Activated CD4-positive, alpha-beta memory T cell treated with anti-CD3 and anti-CD28 coated beads, Interleukin-2, amount 10 ng/mL, durations not matched to agents 7 days and 5 days (primary cell): ENCODE measurements at places on chromosomes 2 and 18. TPM values are rescaled to one million over a fixed set of nuclear protein-coding genes. Genes with fewer than 3 reads are reported as not detected.

The MOGAT1 gene
- total RNA-seq = not detected

The CCDC85A gene
- total RNA-seq = not detected

The ASB18 gene
- not detected for total RNA-seq

The LYPD6 gene
- not detected for total RNA-seq

The CYRIA gene
- 0.10 TPM for total RNA-seq

The COL3A1 gene
- total RNA-seq = not detected

The KIF5C gene
- total RNA-seq = 14.7 TPM

The CNOT11 gene
- total RNA-seq = 65.9 TPM

The VIT gene
- total RNA-seq = not detected

The RSAD2 gene
- total RNA-seq = 119 TPM

The CPLX4 gene
- total RNA-seq = not detected

The LOXL3 gene
- total RNA-seq = 0.70 TPM

The NCKAP1 gene
- total RNA-seq = 4.3 TPM

The NYAP2 gene
- total RNA-seq = not detected

The ASXL3 gene
- not detected for total RNA-seq

The CASP10 gene
- total RNA-seq = 47.8 TPM

The IL36A gene
- total RNA-seq = not detected

The IL1RN gene
- total RNA-seq = 2.6 TPM

The G6PC2 gene
- not detected for total RNA-seq

The RAB27B gene
- total RNA-seq = 5.0 TPM

The UGT1A8 gene
- total RNA-seq = not detected

The NIFK gene
- 63.4 TPM for total RNA-seq

The SPEG gene
- 1.1 TPM for total RNA-seq

The ABCG5 gene
- total RNA-seq = not detected

The OR6B2 gene
- total RNA-seq = not detected

The PMS1 gene
- 26.4 TPM for total RNA-seq

The SLC38A11 gene
- not detected for total RNA-seq

The FEV gene
- not detected for total RNA-seq

The SPHKAP gene
- not detected for total RNA-seq

The RIT2 gene
- total RNA-seq = not detected

The CNPPD1 gene
- total RNA-seq = 72.9 TPM

The CYP27C1 gene
- total RNA-seq = not detected

The KCNE4 gene
- not detected for total RNA-seq

The SMPD4 gene
- 58.2 TPM for total RNA-seq

The OTX1 gene
- total RNA-seq = 0.30 TPM

The STPG4 gene
- 0.13 TPM for total RNA-seq

The PPIL3 gene
- 101 TPM for total RNA-seq

The CAPN13 gene
- not detected for total RNA-seq

The ZNF521 gene
- total RNA-seq = not detected

The LRRTM4 gene
- total RNA-seq = not detected

The SERPINB10 gene
- not detected for total RNA-seq

The STARD6 gene
- not detected for total RNA-seq

The BARD1 gene
- total RNA-seq = 47.4 TPM

The MC5R gene
- not detected for total RNA-seq

The ADRA2B gene
- not detected for total RNA-seq

The AQP12B gene
- not detected for total RNA-seq
